Transverse colon (tissue), 4 donors: ENCODE measurements at places on chromosomes 12 and 14.

- DNase-seq, result no peak
- no peak overlapping the region for H3K4me3 ChIP-seq
- no peak overlapping the region for H3K27ac ChIP-seq
- H3K36me3 ChIP-seq, result peaks cover 30% of the 10 kb centered on the region
- no peaks in the 10 kb centered on the region for H3K4me1 ChIP-seq
These were observed 15.1 kb downstream of the NAP1L1 start for GRCh38 chr12:76069339-76069738.

DNA sequence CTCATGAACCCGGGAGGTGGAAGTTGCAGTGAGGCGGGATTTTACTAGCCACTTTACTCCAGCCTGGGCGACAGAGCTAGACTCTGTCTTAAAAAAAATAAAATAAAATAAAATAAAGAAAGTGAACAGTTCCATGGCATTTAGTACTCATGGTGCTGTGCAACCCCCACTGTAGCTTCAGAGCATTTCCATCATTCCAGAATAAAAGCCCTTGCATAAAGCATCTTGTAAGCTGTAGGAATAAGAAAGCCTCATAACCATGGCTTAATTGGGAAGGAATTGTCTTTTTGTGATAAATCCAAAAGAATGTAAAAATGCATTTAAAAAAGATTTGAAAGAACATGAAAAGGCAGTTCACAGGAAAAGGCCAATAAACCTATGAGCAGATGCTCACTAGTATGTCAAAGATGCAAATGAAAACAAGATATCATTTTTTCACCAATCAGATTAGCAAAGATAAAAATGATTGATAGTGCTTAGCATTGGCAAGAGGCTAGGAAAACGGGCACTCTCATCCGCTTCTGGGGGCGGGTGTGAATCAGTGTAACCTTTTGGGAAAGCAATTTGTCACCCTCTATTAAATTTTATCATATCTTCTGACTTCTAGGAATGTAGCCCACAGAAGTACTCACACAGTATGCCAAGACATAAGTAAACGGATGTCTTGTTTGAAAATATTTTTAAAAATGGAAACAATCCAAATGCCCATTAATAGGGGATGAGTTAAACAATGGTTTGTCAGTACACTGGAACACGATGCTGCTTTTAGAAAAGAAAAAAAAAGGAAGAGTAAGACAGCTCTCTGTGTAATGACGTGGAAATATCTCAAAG lies 46.6 kb downstream of the CFAP251 start:
- H3K4me1 ChIP-seq, result no peaks in the 10 kb centered on the region
- no peaks in the 10 kb centered on the region for H3K27me3 ChIP-seq
- no peak for DNase-seq
- no peaks in the 10 kb centered on the region for H3K36me3 ChIP-seq
- no peak overlapping the region for H3K27ac ChIP-seq

DNA sequence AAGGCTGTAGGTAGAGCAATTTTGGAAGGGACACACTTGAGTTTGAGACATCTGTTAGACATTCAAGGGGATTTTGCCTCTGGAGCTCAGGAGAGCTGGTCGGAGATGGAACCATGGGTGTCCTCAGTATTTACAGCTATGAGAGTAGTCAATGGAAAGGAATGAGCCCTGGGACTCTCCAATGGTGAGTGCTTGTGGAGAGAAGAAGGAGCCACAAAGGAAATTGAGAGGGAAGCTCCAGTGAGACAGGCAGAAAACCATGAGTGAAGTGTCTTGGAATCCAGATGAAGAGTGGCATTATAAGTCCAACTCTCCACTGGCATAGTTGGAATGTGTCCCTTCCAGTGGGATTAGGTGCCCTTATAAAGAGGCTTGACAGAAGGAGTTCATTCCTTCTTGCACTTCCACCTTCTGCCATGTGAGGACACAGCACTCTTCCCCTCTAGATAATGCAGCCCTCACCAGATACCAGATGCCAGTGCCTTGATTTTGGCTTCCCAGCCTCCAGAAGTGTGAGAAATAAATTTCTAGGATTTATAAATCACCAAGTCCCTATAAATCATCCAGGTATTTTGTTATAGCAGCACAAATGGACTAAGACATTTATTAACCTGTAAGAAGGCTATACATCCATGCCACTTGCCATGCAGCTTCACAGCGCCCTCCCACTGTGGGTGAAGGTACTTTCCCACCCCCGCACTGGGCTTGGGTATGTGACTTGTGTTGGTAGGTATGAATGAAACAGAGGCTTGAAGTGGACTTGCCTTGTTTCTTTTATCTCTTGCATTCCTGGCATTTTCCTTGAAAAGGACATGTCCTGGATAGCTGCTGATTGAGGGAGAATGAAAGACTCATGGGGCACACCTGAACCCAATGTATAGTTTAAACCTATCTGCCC lies 27.3 kb downstream of the LLPH start:
- no peaks in the 10 kb centered on the region for H3K4me1 ChIP-seq
- no peak overlapping the region for H3K27ac ChIP-seq
- no peaks in the 10 kb centered on the region for H3K36me3 ChIP-seq
- no peak for DNase-seq
- H3K4me3 ChIP-seq, result no peak overlapping the region

GRCh38 chr12:69064734-69065443 lies 131.9 kb upstream of the CPM start:
- DNase-seq, result no peak
- H3K36me3 ChIP-seq, result no peaks in the 10 kb centered on the region
- H3K4me1 ChIP-seq, result no peaks in the 10 kb centered on the region

GRCh38 chr12:10374624-10375018 lies 15.2 kb downstream of the KLRK1 start:
- H3K27ac ChIP-seq, result no peak overlapping the region
- no peaks in the 10 kb centered on the region for H3K27me3 ChIP-seq
- DNase-seq, result no peak

DNA sequence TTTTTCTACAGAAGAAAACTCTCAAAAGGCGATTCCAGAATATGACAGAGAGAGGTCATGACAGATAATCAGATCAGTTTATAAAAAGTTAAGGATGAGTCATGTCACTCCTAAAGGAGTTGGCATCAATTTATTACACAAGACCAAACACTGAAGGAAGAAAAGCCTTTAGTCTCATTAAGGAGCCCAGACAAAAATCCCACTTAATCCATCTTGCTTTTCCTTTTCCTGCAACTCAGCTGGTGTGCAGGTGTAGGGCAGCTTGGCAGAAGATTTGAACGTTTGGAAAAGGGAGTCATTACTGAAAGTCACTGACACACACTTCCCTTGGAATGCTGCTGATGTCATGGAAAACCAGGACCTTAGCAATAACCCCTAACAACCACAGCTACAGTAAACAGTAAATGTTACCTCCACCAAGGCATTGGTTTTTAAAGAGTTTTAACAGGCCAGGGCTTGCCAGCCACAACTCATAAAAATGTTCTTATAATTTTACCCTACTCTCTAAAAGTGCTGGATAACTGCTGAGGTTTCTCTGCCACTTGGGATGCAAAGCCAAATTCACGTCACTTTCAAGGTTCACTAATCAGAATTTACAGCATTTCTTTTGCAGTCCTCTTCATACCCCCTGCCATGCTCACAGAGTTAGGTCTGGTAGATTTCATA lies 320.6 kb downstream of the RAD51B start:
- peaks cover 60% of the 10 kb centered on the region for H3K4me1 ChIP-seq
- H3K4me3 ChIP-seq, result no peak overlapping the region
- DNase-seq, result peak; percentile 59
- H3K27ac ChIP-seq, result peak overlapping the region; percentile 88
- H3K27me3 ChIP-seq, result no peaks in the 10 kb centered on the region
- no peaks in the 10 kb centered on the region for H3K36me3 ChIP-seq

- no peaks in the 10 kb centered on the region for H3K36me3 ChIP-seq
- H3K4me1 ChIP-seq, result peaks cover 39% of the 10 kb centered on the region
- no peak overlapping the region for H3K4me3 ChIP-seq
- DNase-seq, result no peak
These were observed 1.7 kb upstream of the C14orf180 start for GRCh38 chr14:104577847-104578301.

- H3K27ac ChIP-seq, result no peak overlapping the region
- no peak for DNase-seq
- no peak overlapping the region for H3K4me3 ChIP-seq
- H3K36me3 ChIP-seq, result no peaks in the 10 kb centered on the region
These were observed 159.7 kb downstream of the ANKS1B start for GRCh38 chr12:99824900-99825542.

GRCh38 chr14:67532998-67533753 lies at the start of gene PLEKHH1:
Gene PLEKHH1, plus strand, starts transcription at chr14:67533290. Its CDS starts 8,578 bp downstream, at chr14:67541868.
- H3K4me3 ChIP-seq, result peak within 1 kb of the TSS; percentile 84
- peak within 1 kb of the TSS; percentile 91 for H3K27ac ChIP-seq
- no peaks in the 10 kb centered on the region for H3K27me3 ChIP-seq
- peaks cover 18% of the 10 kb centered on the region for H3K4me1 ChIP-seq
- DNase-seq, result peak; percentile 88

GRCh38 chr12:66170606-66171005 lies 810 bp upstream of the TMBIM4 start:
- H3K27ac ChIP-seq, result peak overlapping the region; percentile 100
- peaks cover 18% of the 10 kb centered on the region for H3K4me1 ChIP-seq
- DNase-seq, result no peak
- H3K4me3 ChIP-seq, result no peak overlapping the region

- no peaks in the 10 kb centered on the region for H3K36me3 ChIP-seq
- peak overlapping the region; percentile 74 for H3K27ac ChIP-seq
- peak; percentile 68 for DNase-seq
- H3K27me3 ChIP-seq, result no peaks in the 10 kb centered on the region
These were observed 33.6 kb downstream of the CMKLR1 start for GRCh38 chr12:108305520-108305919.

- peak overlapping the region; percentile 40 for H3K27ac ChIP-seq
- no peak overlapping the region for H3K4me3 ChIP-seq
- peak; percentile 60 for DNase-seq
- no peaks in the 10 kb centered on the region for H3K27me3 ChIP-seq
- no peaks in the 10 kb centered on the region for H3K36me3 ChIP-seq
These were observed 62.2 kb downstream of the RFX4 start for GRCh38 chr12:106645074-106645421.

- no peak for DNase-seq
- no peak overlapping the region for H3K4me3 ChIP-seq
- no peaks in the 10 kb centered on the region for H3K36me3 ChIP-seq
These were observed 65.8 kb downstream of the TSPAN11 start for GRCh38 chr12:30992381-30992780.

DNA sequence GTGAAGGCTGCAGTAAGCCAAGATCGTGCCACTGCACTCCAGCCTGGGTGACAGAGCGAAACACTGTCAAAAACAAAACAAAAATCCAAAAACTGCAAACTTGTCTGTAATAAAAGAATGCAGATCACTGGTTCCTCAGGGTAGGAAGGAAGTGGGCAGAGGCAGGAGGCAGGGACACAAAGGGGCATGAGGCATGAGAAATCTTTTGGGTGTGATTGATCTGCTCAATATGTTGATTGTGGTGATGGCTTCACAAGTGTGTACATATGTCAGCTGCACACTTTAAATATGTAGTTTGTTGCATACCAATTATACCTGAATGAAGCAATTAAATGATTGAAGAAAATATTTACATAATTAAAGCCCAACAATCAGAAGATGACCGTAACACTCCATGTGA lies 117.6 kb downstream of the CMAS start:
- no peaks in the 10 kb centered on the region for H3K36me3 ChIP-seq
- no peaks in the 10 kb centered on the region for H3K4me1 ChIP-seq
- H3K4me3 ChIP-seq, result no peak overlapping the region
- no peaks in the 10 kb centered on the region for H3K27me3 ChIP-seq
- DNase-seq, result no peak

GRCh38 chr14:30559638-30560091 lies 707 bp downstream of the G2E3 start:
- peak overlapping the region; percentile 64 for H3K4me3 ChIP-seq
- H3K27me3 ChIP-seq, result no peaks in the 10 kb centered on the region

- H3K4me3 ChIP-seq, result no peak overlapping the region
- no peaks in the 10 kb centered on the region for H3K27me3 ChIP-seq
- no peak for DNase-seq
These were observed 25.5 kb downstream of the SUSD6 start for GRCh38 chr14:69636718-69637480.

DNA sequence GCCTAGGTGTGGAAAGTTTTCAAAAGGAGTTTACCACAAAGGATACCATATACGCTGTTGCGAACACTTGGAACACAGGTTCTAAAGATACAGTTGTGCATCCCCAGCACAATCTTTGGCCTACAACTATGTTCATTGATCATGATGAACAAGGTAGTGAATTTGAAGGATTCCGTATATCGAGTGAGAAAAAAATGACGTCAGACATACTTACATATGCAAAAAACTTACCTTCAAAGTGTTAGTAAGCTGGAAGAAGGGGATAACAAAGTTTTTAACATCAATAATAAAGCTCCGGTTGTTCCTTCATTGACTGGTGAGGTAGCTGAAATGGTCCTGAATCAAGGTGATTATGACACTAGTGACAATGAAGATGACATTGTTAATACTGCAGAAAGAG lies 133.9 kb upstream of the PDE3A start:
- H3K27ac ChIP-seq, result no peak overlapping the region
- H3K4me3 ChIP-seq, result no peak overlapping the region
- H3K27me3 ChIP-seq, result no peaks in the 10 kb centered on the region
- H3K4me1 ChIP-seq, result no peaks in the 10 kb centered on the region
- no peak for DNase-seq

GRCh38 chr12:113448873-113449272 lies 22.8 kb downstream of the LHX5 start:
- DNase-seq, result no peak
- H3K27ac ChIP-seq, result no peak overlapping the region
- no peak overlapping the region for H3K4me3 ChIP-seq
- no peaks in the 10 kb centered on the region for H3K36me3 ChIP-seq
- H3K4me1 ChIP-seq, result no peaks in the 10 kb centered on the region
